Daoy (cell line): ENCODE measurements at places on chromosomes 13 and 19. TPM values are rescaled to one million over a fixed set of nuclear protein-coding genes. Genes with fewer than 3 reads are reported as not detected.

- DNase-seq = no peak
These were observed 91.9 kb downstream of the ZNF431 start for GRCh38 chr19:21233691-21234090.

GRCh38 chr13:91017031-91017668, 330.3 kb upstream of the MIR17HG start:
- DNase-seq = peak; percentile 8

DNA sequence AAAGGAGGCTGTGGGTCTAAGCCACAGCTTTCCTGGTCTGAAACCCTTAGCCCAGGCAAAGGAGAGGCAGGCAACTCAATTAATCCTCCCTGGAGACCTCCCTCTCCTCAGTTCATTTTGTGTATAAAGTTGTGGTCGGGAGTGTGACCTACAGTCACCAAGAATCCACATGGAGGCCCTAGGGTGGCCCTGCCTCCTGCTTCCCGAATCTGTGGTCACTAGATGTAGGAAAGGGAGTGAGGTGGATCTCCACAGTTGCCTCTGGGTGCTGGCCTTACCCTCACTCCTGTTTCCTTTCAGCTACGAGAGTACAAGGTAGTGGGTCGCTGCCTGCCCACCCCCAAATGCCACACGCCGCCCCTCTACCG, 1.3 kb downstream of the RPL18A start:
- no peak for DNase-seq

DNA sequence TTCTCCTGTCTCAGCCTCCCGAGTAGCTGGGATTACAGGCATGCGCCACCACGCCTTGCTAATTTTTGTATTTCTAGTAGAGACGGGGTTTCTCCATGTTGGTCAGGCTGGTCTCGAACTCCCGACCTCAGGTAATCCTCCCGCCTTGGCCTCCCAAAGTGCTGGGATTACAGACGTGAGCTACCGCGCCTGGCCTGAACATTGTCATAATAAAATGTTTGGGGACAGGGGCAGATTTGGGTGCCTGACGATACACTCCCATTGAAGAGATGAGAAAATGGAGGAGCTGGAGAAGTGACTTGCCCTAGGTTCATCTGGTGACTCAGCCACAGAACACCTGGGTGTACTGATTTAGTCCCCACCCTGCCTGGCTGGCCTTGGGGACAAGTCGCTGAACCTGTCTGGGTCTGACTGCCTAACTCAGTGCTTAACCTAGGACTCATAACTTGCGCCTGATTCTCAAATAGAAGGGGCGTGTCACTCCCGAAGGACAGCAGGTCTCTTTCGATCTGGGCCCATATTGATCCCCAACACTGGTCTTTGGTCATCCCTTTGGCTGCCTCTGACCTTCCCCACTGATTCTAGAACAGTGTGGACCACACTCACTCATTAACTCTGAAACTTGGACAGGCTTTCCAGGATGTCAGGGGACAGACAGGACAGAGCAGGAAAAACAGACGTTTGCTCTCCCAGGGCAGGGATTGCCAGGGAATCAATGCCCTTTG, 7.6 kb upstream of the BICRA start:
- no peak for DNase-seq

GRCh38 chr19:43956827-43957226, 5.8 kb downstream of the ZNF221 start:
- no peak for DNase-seq

DNA sequence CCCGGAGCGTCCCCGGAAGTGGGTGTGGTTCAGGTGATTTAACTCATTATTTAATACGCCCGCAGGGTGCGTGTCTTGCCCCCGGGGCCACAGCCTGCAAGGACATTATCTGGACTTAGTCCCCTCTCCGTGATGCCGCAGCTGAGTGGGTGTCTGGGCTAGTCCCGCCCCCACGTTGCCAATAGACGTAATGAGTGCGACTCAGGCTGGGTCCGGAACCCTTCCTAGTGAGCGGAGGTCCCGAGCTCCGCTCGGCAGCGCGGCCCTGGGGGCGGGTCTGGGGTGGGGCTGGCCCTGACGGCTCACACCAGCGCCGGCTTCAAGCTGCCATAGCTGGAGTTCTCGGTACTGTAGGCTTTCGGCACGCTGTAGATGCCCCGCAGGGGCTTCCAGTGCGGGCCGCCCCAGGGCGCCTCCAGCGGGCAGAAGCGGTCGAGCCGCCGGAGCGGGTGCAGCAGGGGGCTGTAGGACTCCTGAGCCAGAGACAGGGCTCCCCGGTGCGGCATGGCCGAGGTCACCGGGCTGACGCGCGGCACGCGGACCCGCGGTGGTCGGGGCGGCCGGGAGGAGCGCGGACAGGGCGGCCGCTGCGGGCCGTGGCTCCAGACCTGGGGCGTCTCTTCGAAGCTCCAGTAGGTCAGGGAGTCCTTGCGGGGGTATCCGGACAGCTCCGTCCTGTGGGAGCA, 918 bp upstream of the LHB start:
- DNase-seq = peak; percentile 85

DNA sequence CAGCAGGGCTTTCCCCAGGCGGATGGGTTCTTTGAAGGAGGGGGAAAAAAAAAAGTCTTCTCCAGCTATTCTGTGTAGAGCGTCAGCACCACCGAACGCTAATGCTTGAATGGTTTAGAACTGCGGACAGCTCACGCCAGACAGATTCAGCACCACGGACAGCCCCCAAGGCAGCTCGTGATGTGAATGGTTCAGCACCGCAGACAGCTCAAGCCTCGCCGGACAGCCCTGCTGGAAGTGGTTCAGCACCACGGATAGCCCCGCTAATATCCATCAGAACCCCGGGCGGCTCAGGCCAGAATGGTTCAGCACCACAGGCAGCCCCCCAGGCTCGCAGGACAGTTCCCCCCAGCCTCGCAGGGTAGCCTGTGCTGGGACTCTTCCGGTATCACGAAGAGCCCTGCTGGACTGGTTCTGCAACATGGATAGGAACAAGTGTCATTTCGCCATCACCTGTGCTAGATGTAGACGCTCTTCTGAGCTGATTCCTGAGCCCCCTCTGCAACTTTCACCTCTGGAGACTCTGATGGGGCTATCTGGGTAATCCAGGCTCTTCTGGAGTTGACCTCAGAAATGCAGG, 4.9 kb upstream of the SMIM17 start:
- DNase-seq = peak; percentile 67

GRCh38 chr19:11843722-11844121, 4.8 kb upstream of the ZNF439 start:
- no peak for DNase-seq

GRCh38 chr13:80642641-80643040, 301.7 kb upstream of the SPRY2 start:
- no peak for DNase-seq

GRCh38 chr13:44622708-44623107, 46.6 kb upstream of the TSC22D1 start:
- no peak for DNase-seq

DNA sequence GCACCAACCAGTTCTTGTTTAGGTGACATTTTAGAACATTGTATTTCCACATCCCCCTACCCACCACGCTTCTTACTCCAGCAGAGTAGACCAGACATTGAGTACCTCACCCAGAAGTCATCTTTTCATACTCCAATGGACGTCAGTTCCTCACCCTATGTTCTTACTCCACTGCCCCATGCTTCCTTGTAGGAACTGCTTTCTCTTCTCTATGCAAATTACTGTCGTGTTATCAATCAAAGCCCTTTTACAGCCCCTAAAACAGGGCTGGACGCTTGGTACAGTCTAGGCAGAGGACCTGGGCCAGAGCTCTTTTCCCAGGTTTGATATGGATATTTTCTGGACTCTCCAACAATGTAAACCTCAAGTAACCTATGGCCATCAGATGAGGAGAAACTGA, 58.2 kb downstream of the USP12 start:
- no peak for DNase-seq

GRCh38 chr13:33560726-33561125, 257.2 kb upstream of the RFC3 start:
- DNase-seq = no peak

- no peak for DNase-seq
These were observed 3.6 kb downstream of the KLK15 start for GRCh38 chr19:50829801-50830200.

DNA sequence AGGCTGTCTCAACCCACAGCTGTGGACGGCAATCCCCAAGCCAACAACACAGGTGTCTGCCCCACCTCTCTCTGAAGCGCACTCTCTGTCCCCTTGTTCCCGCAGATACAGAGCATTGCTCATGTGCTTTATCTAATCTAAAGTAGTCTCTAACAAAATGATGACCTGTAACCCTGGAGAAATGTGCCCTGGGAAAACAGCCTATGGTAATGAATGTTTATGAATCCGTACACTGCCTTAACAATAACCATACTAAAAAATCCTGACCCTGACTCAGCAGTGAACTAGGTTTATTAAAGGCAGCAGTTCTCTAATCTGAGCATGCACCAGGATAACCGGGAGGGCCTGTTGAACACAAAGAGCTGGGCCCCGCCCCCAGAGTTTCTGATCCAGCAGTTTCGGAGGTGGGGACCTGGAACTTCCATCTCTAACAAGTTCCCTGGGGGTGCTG, 50.7 kb upstream of the SLC15A1 start:
- DNase-seq = no peak

GRCh38 chr19:17575871-17576757, 20.7 kb downstream of the COLGALT1 start:
- peak; percentile 29 for DNase-seq

GRCh38 chr19:45730368-45731288, at the start of gene FBXO46:
Gene FBXO46 (minus strand): TSS chr19:45730896. CDS start chr19:45713495, 17,401 bp downstream.
- peak; percentile 99 for DNase-seq

DNA sequence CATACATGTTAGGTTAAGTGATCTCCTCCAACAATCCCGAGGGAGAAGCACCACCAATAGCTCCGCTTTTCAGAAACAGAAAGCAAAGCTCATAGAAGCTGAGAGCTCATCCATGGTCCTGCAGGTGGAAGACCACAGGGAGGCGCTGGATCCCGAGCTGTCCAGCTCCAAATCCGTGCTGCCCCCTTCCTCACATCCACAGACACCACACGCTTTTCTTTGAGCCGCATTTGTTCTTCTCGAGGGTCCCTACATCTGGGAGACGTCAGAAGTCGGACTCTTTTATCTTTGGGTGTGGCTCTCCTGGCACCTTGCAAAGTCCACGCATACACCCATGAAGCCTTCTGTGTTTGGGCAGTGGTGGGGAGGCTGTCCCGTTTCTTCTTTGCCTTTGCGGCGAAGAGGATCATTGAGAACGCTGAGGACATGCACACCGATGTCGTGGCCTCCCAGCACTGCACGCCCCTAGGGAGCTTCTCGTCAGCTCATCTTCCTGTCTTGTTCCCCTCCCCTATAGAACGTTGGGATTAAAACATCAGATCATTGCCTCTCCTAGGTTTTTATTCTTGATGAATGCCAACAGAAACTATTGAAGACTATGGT, 184.8 kb downstream of the TEX29 start:
- DNase-seq = peak; percentile 50

DNA sequence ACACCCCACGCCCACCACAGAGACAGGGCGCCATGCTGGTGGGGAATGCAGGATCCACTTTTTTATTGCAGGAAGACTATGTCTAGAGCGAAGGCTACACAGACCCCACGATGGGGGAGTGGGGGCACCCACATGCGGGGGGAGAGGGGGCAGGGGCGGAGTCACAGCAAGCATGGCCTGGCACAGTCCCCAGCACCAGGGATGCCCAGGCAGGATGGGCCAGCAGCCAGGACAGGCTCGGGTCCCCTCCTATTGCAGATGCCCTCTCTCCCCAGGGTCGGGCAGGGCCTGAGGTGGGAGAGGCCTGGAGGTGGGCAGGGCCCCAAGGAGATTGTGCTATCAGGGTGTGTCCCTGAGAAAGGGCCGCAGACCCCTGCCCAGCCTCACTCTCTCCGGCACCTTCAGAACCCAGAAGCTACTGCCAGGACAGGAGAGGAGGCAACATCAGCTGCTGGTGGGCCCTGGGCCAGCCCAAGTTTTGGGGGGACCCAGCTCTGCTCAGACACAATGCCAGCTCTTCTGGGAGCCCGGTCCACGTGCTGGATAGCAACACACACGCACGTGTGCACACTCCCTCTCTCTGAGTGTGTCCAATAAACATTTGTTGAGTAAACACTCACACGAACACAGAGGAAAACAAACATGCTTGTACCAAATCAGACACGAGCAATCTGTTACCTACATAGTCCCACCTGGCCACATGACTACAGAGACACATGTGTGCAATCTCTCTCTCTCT, 6.5 kb downstream of the DIRAS1 start:
- no peak for DNase-seq

ZNF135 gene
- 0.40 and 0.86 TPM in 2 replicates for total RNA-seq

GNG7 gene
- 0.23 and 0.33 TPM in 2 replicates for total RNA-seq

PLPPR2 gene
- 5.2 and 12.1 TPM in 2 replicates for total RNA-seq

C19orf47 gene
- total RNA-seq = 5.7 and 22.4 TPM in 2 replicates

RNF17 gene
- not detected in 2 replicates for total RNA-seq

KLK2 gene
- 0.06 and 0.48 TPM in 2 replicates for total RNA-seq

ZNF577 gene
- total RNA-seq = 4.9 and 5.7 TPM in 2 replicates

TNNI3 gene
- total RNA-seq = 0.80 TPM in 1 of 2 replicates, not detected in the other

CD209 gene
- total RNA-seq = not detected in 2 replicates

CLC gene
- total RNA-seq = not detected in 2 replicates

TICAM1 gene
- total RNA-seq = 0.74 and 1.7 TPM in 2 replicates

THSD8 gene
- total RNA-seq = not detected in 2 replicates

CGB5 gene
- total RNA-seq = 22.0 and 35.7 TPM in 2 replicates

ADGRL1 gene
- total RNA-seq = 2.3 and 5.8 TPM in 2 replicates
